Cortex of kidney (tissue), 1 donor: ENCODE measurements at places on chromosomes 6 and 20.

DNA sequence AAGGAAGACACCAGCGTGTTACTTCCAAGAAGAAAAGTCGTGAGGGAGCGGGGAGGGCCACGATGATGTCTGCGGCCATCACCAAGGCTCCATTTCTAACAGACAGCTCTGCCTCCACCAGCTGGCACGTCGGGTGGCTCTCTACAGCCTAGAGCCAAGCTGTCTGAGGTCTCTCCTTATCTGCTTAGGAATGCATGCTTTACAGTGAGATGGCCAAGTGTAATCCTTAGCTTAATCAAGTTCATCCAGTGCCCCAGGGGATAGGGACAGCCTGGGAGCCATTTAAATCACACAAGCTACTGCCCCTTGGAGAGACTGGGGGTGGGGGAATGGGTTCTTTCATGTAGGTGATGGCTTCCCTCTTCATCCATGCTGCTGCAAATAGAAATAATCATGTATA lies 213.8 kb upstream of the CST7 start:
- DNase-seq, result no peak

DNA sequence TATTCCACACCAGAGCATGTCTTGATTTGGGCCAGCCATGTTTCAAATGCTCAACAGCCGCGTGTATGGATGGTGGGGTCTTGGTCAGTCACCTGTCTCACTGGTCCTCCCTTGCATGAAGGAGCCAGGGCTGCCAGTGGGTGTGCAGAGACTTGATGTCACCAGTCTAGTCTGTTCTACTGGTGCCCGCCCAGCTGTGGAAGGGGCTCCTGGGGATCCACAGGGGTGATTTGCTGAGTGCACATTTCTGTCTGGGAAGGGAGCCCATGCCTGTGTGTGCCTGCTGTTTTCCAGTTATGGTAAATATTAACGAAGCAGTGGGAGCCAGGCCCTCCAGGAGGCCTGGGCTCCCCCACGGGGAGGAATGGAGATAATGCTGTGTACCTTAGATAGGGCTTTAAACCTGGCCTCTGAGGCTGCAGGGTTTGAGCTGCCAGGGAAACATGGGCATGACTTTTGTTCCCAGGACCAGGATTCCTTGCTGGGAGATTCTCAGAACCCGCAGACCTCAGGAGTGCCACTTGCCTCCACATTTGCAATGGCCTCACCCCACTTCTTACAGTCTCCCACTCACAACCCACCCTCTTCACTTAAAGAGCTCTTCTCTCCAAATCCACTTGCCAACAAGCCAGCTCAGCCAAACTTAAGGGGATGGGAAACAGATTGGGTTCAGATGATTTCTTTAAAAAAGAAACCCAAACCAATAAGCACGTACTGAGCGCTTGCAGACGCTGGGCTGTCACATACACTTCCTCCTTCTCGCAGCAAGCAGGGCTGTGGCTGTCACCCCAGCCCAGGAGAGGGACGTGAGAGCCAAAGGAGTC lies 54.1 kb downstream of the VEGFA start:
- no peak for DNase-seq

- no peak for DNase-seq
Measured at GRCh38 chr6:26380256-26380655, 2.7 kb upstream of the BTN2A2 start.

GRCh38 chr6:17504005-17504404 lies 96.1 kb upstream of the FAM8A1 start:
- no peak for DNase-seq

DNA sequence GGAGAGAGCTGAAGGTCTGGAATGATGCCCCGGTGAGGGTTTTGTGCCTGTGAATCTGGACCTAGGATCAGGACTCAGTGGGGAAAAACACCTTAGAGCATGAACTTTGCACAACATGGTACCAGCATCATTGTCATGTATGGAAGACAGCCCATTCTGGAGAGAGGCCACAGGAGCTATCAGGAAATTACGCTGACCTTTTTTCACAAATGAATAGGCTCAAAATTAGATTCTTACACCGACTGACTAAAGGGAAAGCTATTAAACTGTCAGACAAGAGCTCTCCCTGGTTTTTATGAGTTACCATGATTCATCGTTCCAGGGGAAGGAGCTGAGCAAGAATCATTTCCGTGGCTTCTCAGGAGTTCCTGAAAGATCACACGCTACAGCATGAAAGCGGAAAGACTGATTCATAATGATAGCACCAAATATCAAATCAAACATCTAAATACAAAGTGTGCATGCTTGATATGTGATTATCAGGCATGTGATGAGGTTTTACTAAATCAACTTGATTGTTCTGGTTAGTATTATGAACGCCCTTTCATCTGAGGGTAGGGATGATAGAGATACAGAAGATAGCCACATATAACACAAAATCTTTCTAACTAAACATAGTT lies 224.9 kb upstream of the SMLR1 start:
- DNase-seq, result no peak

- DNase-seq, result no peak
Measured at GRCh38 chr6:7008451-7008988, 99.2 kb upstream of the RREB1 start.

DNA sequence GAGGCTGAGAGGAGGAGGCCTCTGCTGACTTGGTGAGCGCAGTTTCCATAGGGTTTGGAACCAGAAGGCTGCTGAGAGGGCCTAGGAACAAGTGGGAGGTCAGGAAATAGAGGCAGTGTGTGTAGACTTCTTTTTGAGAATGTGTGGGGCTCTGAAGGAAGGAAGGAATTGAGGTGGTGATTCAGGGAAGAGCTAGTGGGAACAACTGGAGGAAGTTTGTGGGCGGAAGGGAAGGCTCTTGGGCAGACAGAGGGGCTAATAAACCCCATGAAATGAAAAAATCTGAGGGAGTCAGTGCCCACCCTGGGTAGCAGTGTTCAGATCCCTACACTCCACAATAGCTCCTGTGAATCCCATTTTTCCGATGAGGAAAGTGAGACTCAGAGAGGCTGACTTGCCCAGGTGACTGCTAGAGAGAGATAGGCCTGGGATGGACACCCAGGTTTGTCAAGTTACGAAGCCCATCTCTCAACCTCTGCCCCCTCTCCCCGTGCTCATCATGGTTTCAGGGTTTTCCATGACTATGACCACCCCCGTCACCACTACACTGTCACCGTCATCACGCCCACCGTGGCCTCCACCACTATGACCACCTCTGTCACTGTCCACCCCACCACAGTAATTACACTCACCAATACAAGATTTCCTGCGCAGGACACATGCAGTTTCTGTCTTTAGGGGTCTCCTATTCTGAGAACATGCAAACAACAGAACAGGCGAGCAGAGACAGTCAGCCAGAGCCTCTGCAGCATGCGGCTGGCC lies 106.4 kb downstream of the MRPL14 start:
- no peak for DNase-seq

DNA sequence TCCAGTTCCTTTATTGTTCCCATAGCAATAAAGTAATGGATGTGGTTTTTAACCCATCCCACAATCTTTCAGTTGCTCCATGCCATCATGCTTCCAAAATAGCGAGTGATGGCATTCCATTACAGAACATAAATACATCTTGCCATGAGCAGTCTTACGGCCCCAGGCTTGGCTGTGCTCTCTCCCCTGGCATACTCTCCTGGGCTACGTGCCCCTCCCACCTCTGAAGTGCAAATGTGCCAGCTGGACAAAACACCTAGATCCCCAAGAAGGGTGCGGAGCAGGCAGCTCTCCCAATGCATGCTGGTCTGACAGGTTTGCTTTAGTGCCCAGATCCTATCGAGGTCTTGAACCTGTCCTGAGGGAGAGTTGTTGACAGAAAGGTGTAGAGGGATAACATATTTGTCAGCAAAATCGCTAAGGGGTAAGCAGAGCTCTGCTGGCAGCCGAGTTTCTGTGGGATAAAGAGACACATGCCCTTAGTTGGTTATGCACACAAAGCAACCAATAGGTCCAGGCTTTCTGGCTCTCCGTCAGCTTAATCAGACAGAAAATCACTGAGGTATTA lies 43.9 kb upstream of the PAX1 start:
- DNase-seq, result no peak

DNA sequence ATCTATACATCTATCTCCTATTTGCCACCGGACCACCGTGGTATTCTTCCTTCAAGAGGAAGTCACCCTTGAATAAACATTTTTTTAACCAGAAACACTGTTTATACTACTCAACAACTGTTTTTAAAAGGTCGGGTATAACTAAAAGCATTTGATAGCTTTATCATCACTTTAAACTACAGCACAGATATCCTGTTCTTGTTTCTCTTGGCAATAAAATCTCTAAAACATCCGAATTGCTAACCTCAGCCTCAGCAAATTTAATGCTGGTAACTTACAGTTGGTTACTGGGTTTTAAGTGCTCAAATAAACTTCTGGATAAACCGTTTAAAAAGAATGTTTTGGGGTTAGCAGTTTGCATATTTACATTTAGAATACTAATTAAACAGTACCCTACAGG lies 20.4 kb downstream of the ZUP1 start:
- no peak for DNase-seq

GRCh38 chr6:56642366-56643261 lies at the start of gene DST:
Gene DST, minus strand, starts transcription at chr6:56642889.
- no peak for DNase-seq

GRCh38 chr6:13461805-13462204 lies 25.6 kb downstream of the GFOD1 start:
- no peak for DNase-seq

- no peak for DNase-seq
Measured at GRCh38 chr6:8881663-8882062, 446.3 kb upstream of the SLC35B3 start.

DNA sequence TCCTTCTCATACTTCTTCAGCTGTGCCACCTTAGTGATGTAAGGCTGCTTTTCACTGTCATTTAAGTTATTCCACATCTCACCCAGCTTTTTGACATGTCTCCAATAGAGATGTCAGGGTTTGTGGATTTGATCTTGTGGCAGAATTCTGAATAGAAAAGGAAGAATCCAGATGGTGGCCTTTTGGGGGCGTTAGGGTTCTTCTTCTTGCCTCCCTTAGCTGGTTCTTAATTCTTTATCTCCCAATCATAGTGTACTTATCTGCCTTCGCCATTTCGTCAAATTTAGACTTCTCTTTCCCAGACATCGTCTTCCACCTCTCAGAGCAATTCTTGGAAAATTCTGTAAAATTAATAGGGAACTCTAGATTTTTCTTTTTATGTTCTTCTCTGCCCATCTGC lies 422.9 kb downstream of the GJA1 start:
- no peak for DNase-seq

GRCh38 chr6:167796192-167796981 lies 30.3 kb upstream of the AFDN start:
- no peak for DNase-seq

GRCh38 chr20:22546344-22546743 lies 38.0 kb downstream of the FOXA2 start:
- DNase-seq, result no peak

- DNase-seq, result no peak
Measured at GRCh38 chr6:12258591-12259075, 31.5 kb upstream of the EDN1 start.

- no peak for DNase-seq
Measured at GRCh38 chr20:63093966-63094766, 87.4 kb upstream of the BHLHE23 start.
